ENCODE measurements at places on chromosomes 4 and X.

- DNase-seq, result no peak
Measured at GRCh38 chr4:112007391-112007790, 137.9 kb upstream of the FAM241A start.

GRCh38 chrX:118199997-118200396 lies 83.4 kb upstream of the KLHL13 start:
- no peak for DNase-seq

- DNase-seq, result peak; percentile 57
Measured at GRCh38 chrX:104122829-104123228, 10.5 kb downstream of the ZCCHC18 start.

DNA sequence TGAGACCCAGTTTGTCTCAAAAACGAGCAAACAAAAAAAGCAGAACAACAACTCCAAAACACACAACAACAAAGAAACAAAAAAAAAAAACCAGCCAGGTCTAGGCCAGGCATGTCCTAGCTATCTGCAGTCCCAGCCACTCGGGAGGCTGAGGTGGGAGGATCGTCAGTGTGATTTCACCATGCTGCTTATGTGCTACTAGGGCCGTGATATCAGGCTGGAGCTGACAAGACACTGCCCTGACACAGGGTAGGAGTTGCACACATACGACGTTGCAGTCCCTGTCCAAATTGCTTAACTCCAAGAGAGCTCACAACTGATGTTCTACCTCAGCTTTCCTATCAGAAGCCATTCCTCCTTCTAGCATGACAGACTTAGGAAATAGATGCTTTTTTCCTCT lies 204.9 kb downstream of the AASDH start:
- no peak for DNase-seq

DNA sequence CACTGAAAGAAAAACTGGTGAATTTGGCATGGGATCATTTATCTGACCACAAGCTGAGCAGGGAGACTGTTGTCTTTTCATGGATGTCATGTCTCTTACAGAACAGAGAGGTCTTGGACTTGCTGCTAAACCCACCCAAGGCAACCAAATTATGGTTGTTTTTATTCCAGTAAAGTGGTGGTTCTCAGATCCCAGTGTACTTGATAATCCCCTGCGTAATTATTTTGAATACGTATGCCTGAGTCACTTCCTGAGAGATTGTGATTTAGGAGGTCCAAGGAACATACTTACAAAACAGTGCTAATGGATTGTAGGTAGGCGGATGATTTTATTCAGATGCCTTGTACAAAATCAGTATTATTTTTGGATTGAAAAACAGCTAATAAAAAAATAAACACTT lies 585.6 kb downstream of the IL1RAPL1 start:
- DNase-seq, result no peak

DNA sequence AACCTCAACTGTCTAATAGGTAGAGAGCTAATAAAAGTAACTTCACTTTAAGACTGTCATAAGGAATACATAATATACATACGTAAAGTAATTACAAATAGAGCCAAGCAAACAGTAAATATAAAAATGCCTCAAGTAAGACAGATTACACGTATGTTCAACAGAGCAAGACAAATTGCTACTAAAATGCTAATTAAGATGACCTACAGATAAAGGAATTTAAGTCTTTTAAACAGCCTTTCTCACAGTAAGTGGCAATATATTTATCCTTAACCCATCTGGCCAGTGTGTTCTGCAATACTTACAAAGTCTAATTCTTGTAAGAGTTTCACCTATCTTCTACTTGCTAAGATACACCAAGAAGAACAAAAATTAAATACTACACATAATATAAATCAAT lies 12.7 kb downstream of the G3BP2 start:
- DNase-seq, result no peak

GRCh38 chr4:109969087-109969486 lies 56.4 kb downstream of the EGF start:
- no peak for DNase-seq

GRCh38 chrX:48573690-48574269 lies 504 bp upstream of the RBM3 start:
- no peak for DNase-seq

DNA sequence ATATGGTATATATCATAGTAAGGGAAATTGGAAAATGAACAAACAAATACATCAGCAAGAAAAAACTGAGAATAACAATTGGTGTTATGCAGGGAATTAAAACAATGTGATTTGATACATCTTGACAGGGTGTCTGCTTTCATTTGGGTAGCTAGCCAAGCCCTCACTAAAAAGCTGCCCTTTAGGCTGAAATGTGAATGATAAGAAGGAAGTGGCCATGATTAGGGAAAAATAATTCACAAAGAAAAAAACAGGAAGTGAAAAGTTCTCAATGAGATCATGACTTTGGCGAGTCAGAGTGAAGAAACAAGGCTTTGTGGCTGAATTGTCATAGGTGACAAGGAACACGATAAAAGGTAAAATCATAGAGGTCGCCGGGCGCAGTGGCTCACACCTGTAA lies 675.8 kb upstream of the SLIT2 start:
- DNase-seq, result no peak

GRCh38 chr4:1200425-1201035 lies 28.1 kb upstream of the SPON2 start:
- DNase-seq, result no peak

DNA sequence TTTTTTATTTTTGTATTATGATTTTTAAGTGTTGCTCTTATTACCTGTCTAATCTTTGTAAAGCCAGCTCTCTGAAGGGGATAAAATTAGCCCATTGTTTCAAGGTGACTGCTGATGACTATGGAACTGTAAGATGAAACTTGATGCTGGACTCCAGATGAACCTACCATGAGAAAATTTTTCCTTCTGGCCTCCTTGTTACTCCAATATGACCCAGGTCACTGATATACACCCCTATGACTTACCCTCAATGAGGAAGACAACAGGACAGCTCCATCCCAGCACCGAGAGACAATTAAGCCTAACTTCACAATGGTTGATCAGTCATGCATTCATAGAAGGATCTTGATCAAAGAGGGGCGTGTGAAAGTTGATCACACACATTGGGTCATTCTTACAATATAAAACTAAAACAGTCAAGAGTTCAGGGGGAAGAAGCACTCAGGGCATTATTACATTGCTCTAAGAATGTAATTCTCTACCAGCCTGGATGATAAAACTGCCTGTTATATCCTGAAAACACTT lies 230.8 kb upstream of the AGTR2 start:
- DNase-seq, result no peak

DNA sequence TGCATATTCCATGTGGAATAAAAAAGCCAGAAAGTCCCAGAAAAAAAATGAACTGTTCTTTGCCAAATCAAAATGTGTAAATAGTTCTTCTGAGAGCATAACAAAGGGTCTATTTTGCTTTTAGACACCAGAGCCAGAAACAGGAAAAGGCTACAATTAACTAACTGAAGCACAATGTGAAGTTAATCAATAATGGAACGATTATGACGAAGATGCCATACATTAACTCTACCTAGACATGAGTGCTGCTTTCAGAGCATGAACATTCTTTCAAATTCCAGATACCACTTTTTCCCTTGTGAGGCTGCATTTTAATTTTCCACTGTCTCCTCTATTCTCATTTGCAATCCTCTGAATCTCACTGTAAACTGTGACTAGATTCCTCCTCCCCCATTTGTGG lies 48.7 kb upstream of the PHOX2B start:
- no peak for DNase-seq

DNA sequence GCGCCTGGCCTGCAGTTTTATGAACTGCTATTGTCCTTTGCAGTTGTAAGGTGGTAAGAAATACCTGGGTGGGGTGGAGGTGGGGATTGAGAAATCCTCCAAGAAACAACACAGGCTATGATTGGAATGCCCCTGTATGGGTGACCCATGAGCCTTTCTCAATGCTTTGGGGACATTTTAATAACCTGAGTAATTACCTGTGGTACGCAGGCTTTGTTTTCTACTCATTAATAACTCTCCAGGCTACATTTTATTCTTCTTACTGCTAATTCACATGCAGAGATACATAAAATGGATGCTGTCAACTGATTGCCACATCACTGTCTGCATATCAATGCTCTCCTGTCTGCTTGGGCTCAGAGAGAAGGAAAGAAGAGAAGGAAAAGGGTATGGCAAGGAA lies 41.8 kb downstream of the PHEX start:
- DNase-seq, result no peak

DNA sequence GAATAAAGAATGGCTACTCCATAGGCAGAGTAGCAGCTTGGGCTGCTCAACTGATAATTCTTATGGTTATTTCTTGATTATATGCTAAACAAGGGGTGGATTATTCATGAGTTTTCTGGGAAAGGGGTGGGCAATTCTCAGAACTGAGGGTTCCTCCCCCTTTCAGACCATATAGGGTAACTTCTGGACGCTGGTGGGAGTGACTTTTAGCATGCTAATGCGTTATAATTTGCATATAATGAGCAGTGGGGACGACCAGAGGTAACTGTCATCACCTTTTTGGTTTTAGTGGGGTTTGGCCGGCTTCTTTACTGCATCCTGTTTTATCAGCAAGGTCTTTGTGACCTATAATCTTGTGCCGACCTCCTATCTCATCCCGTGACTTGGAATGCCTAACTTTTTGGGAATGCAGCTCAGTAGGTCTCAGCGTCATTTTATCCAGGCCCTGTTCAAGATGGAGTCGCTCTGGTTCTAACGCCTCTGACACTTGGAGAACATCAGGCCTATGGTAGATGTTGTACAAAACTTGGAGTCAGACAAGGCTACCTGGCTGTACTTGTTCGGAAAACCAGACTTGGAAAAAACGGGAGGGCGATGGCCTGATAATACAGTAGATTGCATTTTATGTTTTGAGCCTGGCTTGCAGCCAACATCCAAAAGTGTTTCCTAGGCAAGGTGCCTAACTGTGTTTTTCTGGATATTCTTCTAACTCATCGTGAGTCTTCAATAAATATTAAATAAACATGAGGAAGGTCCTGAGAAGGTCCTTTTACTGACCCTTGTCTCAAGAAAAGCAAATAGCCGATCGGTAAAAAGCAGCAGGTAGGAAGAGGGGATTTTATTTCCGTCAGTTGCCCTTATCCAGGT lies 1.8 kb upstream of the TMEM164 start:
- DNase-seq, result no peak

- DNase-seq, result no peak
Measured at GRCh38 chrX:65652098-65652497, 15.4 kb upstream of the MSN start.

- no peak for DNase-seq
Measured at GRCh38 chrX:70954871-70955270, 24.0 kb upstream of the SLC7A3 start.

DNA sequence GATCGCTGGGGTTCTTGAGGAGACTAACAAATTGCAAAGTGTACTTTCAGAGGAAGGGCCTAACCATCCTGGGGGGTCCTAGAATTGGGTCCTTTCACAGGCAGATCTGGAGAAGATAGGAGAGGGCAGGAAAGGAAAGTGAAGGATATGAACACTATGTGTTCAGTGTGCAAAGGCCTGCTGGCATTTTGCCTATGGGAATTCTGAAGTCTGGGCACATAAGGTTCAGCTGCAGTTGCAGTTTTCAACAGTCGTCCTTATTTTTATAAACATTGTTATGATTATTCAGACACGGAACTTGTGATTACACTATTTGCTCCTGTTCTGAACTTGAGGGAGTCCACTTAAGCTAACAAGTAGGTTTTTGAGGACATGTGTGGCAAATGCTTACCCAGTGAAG lies 1.3 kb upstream of the SLC25A5 start:
- DNase-seq, result no peak

- DNase-seq, result no peak
Measured at GRCh38 chr4:102566426-102566825, 65.3 kb downstream of the NFKB1 start.

GRCh38 chr4:95426455-95426854 lies 122.3 kb downstream of the UNC5C start:
- no peak for DNase-seq

DNA sequence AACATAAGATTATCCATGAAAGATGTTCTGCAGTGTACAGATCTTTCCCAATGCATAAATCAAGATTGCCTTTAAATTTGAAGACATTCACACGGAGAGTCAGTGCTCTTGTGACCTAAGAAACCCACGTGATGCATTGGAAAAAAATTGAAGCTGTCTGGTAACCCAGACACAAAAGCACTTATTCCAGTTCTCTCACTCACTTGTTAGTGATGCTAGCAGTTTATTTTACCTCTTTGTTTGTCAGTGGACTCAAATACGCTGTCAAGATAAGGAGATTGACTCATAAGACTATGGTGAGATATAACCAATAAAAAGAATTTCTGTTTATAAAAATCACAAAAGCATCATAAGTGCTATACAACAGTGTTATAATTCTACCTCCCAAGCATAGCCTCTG lies 245.8 kb upstream of the SMIM31 start:
- no peak for DNase-seq

- peak; percentile 80 for DNase-seq
Measured at GRCh38 chrX:136768469-136769084, 12.2 kb downstream of the ARHGEF6 start.

GRCh38 chr4:8263397-8263796 lies 6.2 kb upstream of the HTRA3 start:
- no peak for DNase-seq

DNA sequence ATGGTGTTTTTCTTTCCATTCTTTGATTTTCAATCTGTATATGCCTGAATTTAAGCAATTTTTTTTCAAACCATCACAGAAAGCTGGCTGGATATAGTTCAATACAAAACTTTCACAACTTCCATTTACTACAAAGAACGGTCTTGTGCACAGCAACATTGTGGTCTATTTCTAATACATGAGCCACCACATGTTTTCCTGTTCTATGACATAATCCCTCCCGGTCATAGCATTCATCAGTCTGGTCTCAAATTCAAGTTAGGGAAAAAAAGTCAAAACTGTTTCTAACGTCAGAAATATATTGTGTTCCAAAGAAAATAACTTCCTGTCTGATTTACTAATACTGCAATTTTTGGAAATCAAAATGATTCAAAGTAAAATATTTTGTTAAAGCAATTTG lies 7.5 kb upstream of the CXCL6 start:
- DNase-seq, result no peak

DNA sequence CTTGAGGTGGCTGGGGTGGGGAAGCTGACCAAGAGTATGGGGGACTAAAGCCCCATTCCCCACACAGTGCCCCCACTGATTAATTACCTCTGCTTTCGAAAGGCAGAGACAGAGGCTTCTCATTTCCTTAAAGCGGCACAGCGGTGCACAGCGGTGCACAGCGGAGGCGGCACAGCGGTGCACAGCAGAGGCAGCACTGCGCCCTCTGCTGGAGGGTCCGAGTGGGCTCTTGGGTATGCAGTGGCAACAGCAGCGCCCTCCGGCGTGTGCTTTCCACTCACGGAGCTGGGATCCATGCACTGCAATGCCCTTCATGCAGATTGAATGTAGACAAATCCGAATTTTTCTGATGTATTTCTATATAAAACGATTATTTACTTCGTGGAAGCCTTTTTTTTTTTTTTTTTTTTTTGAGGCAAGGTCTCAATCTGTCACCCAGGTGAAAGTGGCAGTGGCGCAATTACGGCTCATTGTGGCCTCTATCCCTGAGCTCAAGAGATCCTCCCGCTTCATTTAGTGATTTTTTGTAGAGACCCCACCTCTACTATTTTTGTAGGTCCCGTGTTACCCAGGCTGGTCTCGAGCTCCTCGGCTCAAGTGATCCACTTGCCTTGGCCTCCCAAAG lies 19.7 kb upstream of the PRPS2 start:
- DNase-seq, result peak; percentile 91

- no peak for DNase-seq
Measured at GRCh38 chrX:53190363-53190960, 34.5 kb downstream of the KDM5C start.

GRCh38 chr4:10866666-10867065 lies 182.1 kb upstream of the CLNK start:
- DNase-seq, result no peak

Measured in activated CD4-positive, alpha-beta T cell treated with anti-CD3 and anti-CD28 coated beads, Interleukin-2, amount 10 ng/mL, durations not matched to agents 24 days and 14 days (primary cell).